Epithelial cell of umbilical artery (primary cell): ENCODE measurements at places on chromosomes 6 and 20. TPM values are rescaled to one million over a fixed set of nuclear protein-coding genes. Genes with fewer than 3 reads are reported as not detected.

SIRPG gene
- total RNA-seq: not detected in 2 replicates

ASIP gene
- total RNA-seq: not detected in 2 replicates

LZTS3 gene
- 1.4 and 2.3 TPM in 2 replicates for total RNA-seq

CCN5 gene
- not detected in 2 replicates for total RNA-seq

CFAP61 gene
- total RNA-seq: 0.32 TPM in 1 of 2 replicates, not detected in the other

PDE10A gene
- 6.8 and 10.4 TPM in 2 replicates for total RNA-seq

ATP6V1G2 gene
- 0.97 and 2.0 TPM in 2 replicates for total RNA-seq

TFAP2B gene
- not detected in 2 replicates for total RNA-seq

KCNK16 gene
- total RNA-seq: not detected in 2 replicates

FLOT1 gene
- total RNA-seq: 31.5 and 64.0 TPM in 2 replicates

SLC24A3 gene
- total RNA-seq: not detected in 2 replicates

BTN1A1 gene
- not detected in 2 replicates for total RNA-seq

SLC17A2 gene
- total RNA-seq: not detected in 2 replicates

CHRNA4 gene
- total RNA-seq: not detected in 2 replicates

MYCT1 gene
- total RNA-seq: 127 and 133 TPM in 2 replicates

CD164 gene
- 119 and 212 TPM in 2 replicates for total RNA-seq

FOXF2 gene
- total RNA-seq: 0.15 TPM in 1 of 2 replicates, not detected in the other

DACT2 gene
- total RNA-seq: not detected in 2 replicates

SLC16A10 gene
- total RNA-seq: not detected in 2 replicates

KHDC1L gene
- not detected in 2 replicates for total RNA-seq

SERPINB6 gene
- 152 and 249 TPM in 2 replicates for total RNA-seq

C6orf132 gene
- under 0.01 TPM in 1 of 2 replicates, not detected in the other for total RNA-seq

DEFB129 gene
- total RNA-seq: not detected in 2 replicates

ZNF322 gene
- 12.3 and 20.5 TPM in 2 replicates for total RNA-seq

ADGRF5 gene
- total RNA-seq: 2.9 and 7.6 TPM in 2 replicates

SNAI1 gene
- 0.46 and 1.6 TPM in 2 replicates for total RNA-seq

SENP6 gene
- total RNA-seq: 58.8 and 79.3 TPM in 2 replicates

DEFB119 gene
- not detected in 2 replicates for total RNA-seq

IRF4 gene
- not detected in 2 replicates for total RNA-seq

NKX2-2 gene
- total RNA-seq: not detected in 2 replicates

EEF1A2 gene
- total RNA-seq: 0.46 and 3.6 TPM in 2 replicates

LY6G5C gene
- total RNA-seq: under 0.01 and 2.7 TPM in 2 replicates

OXT gene
- not detected in 2 replicates for total RNA-seq
